ENCODE measurements at places on chromosomes 7 and 10.

DNA sequence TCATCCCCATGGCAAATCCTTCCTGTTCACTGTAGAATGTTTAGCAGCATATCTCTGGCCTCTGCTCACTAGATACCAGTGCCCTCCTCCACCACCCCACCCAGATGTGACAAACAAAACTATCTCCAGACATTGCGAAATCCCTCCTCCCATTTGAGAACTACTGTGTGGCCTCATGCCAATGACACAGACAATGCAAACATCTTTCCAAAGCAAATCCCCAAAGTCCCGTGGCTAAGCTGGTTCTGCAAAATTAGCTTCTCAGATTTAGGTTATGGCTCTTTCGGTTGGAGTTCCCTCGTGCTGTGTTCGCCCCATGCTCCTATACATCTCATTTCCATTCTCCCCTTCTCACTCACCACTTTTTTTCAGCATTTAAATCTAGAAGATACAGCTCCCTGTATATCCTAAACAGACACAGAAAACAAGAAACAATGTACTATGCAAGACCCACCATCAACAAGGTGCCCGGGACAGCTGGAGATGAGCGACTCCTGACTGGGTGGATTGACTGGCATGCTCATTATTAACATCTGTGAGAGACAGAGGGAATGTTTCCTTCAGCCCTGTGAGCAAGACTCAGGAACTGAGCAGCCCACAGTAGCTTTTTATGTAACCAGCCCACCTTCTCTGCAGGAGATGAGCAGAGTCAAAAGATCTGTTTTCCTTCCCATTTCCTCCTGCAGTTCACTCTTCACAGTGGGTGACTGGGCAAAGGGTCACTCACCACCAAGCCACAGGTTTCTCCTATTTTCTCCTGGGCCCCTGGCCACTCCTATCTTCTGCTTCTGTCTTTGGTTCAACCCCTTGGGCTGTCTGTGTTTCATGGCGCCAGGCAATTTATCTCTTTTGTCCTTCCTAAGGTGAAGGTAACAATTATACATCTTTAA is 225.7 kb upstream of the AOAH start:
- no peak for DNase-seq

- no peak for DNase-seq
Measured at GRCh38 chr7:18762189-18762588, 266.6 kb downstream of the HDAC9 start.

GRCh38 chr7:140249036-140249806 is 72.4 kb upstream of the KDM7A start:
- no peak for DNase-seq

DNA sequence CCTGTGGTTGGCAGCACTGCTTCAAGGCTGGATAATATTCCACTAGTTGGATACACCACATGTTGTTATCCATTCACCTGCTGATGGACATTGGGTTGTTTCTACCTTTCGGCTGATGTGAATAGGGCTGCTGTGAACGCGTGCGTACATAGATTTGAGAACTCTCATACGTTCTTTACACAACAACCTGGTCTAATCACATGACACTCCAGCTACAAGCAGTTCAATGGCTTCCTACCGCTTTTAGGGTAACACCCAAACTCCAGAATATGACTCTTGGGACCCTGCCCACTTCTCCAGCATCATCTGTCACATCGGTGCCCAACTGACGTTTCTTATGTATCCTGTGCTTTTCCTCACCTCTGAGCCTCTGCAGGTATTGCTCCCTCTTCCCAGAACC is 114.6 kb downstream of the ABLIM1 start:
- no peak for DNase-seq

GRCh38 chr7:97851683-97852082 is 20.5 kb downstream of the ASNS start:
- no peak for DNase-seq

DNA sequence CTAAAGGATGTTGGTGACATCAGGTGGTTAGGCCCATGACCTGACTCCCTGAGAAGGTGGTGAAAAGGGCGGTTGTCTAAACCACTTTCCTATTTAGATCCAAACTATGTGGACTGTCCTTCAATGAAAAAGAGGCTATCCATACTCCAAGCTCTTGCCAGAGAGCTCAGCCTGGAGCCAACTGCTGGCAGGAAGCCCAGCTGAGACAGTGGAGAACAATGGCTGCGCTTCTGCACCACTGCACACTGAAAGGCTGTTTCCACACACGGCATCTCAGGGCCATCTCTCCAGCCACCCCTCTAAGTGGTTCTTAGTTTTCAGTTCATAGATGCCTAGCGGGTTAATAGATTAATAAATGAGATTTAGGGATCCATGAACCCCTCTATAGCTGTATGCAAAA is 488.8 kb upstream of the ZMIZ1 start:
- no peak for DNase-seq

- no peak for DNase-seq
Measured at GRCh38 chr10:119378737-119379067, 163.8 kb downstream of the RGS10 start.
